Karpas-422 (cell line): ENCODE measurements at places on chromosomes 2 and 18.

GRCh38 chr18:71902482-71902881 is 641.7 kb downstream of the CBLN2 start:
- no peak for DNase-seq

- no peak for DNase-seq
Measured at GRCh38 chr2:65722028-65722778, 289.8 kb upstream of the SPRED2 start.

GRCh38 chr18:63590373-63590772 is 3.2 kb downstream of the SERPINB13 start:
- DNase-seq, result no peak

DNA sequence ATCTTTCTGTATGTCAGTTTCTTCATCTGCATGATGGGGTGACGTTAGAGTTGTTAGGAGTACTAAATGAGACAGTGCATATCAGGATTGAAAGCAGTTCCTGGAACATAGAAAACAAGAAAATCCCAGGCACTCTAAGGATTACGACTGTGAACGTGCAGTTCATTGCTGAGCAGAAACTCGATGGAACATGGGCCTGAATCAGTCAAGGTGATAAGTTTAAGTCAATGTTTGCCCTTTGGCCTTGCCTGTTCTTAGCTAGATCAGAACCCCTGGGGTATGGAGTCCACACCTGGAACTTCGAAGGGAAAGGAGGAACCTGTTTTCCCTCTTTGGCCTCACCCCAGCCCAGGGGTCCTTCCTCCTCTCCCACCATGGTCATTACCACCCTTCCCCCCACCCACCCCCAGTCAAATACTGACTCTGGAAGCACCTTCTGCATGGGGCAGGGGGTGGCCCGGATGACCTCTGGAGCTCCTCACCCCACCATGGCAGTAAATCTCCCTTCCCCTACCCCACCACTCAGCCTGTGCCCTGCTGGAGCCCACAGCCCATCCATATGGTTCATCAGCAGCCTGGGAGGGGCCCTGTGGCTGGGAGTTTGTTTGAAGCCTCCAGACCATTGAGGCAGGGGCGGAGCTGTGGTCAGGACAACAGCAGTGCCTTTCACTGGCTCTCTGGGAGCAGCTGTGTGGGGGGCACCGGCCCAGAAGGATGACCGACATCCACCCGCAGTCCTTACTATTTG is 164.1 kb downstream of the SMAD7 start:
- DNase-seq, result no peak

- DNase-seq, result no peak
Measured at GRCh38 chr2:113765276-113765675, 8.8 kb upstream of the SLC35F5 start.

GRCh38 chr2:58798676-58799208 is 557.6 kb upstream of the FANCL start:
- no peak for DNase-seq

- DNase-seq, result no peak
Measured at GRCh38 chr2:73610111-73610510, 32.1 kb downstream of the NAT8 start.

DNA sequence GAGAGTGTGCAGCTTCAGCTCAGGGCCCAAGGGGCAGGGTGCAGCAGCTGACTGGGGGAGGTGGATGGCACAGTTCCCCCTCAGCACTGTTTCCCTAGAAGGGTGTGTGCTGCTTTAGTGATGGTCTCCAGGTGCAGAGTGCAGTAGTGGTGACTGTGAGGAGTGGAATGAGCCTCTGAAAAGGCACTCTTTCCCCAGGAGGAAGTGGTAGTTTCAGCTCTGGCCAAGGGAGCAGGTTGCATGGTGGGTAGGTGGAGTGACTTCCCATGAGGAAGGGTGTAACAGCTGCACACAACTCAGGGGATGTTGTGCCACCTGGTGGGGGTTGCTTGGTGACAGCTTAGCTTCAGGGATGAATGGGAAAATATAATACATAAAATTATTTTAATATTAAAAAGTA is 251.5 kb upstream of the NXPH2 start:
- DNase-seq, result no peak

- peak; percentile 70 for DNase-seq
Measured at GRCh38 chr2:171319164-171319810, 114.5 kb downstream of the METTL8 start.

DNA sequence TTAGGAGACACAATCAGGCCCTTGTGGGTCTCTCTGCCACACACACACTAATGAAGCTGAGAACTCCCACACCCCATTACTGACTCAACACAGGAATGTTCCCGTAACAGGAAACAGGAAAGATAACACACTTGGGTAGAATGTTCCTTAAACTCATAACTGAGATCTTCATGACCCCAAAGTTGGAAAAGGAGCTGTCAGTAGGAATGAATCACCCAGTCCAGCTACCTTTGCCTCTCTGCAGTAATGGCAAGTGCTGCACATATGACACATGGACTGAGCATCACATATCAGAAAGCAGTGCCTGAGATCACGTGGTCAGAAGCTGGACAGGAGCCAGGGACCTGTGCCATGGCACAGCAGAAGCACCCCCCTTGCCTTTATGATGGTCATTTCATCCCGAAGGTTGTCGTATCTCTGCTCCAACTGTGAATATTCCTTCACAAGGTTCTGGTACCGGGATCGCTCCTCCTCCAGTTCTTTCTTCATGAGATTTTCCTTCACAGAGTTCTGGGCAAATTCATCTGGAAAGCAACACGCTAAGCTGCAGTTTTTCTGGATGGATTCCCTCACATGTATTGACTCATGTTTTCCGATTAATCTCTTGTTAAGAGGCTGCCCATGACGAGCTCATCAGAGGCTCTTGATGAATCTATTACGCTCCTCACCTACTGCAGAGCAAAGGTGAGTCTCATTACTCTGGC is 65.4 kb upstream of the ACAA2 start:
- DNase-seq, result no peak

DNA sequence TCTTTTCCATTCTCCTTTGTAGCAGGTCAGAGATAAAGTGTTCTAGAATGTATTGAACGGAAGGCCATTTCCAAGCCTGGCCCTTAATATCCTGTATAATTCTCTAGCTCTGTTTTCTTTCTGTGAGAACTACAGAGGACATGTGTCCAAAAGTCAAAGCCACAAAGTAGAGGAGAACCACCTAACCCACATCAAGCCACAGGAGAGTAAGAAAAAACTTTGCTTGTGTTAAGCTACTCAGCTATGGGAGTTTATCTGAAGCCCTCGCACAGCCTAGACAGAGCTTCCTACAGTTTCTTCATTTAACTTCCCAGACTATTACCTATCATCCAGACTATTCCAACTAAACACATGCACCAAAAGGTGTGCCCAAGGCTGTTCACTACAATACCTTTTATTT is 22.0 kb downstream of the ADAM17 start:
- no peak for DNase-seq

DNA sequence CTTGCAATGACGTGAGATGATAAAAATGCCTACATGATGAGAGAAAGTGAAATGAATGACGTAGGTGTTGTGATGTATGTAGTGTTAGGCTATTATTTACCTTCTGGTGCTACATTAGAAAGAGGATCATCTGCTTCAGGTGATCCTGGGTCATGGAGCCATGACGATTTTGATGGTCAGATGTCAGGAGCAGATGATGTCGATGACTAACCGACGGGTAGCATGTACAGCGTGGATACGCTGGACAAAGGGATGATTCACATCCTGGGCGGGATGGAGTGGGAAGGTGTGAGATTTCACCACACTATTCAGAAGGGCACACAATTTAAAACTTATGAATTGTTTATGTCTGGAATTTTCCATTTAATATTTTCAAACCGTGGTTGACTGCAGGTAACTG is 43.5 kb upstream of the ACVR1C start:
- DNase-seq, result no peak

GRCh38 chr2:27638037-27638637 is 9.3 kb downstream of the GPN1 start:
- DNase-seq, result no peak

DNA sequence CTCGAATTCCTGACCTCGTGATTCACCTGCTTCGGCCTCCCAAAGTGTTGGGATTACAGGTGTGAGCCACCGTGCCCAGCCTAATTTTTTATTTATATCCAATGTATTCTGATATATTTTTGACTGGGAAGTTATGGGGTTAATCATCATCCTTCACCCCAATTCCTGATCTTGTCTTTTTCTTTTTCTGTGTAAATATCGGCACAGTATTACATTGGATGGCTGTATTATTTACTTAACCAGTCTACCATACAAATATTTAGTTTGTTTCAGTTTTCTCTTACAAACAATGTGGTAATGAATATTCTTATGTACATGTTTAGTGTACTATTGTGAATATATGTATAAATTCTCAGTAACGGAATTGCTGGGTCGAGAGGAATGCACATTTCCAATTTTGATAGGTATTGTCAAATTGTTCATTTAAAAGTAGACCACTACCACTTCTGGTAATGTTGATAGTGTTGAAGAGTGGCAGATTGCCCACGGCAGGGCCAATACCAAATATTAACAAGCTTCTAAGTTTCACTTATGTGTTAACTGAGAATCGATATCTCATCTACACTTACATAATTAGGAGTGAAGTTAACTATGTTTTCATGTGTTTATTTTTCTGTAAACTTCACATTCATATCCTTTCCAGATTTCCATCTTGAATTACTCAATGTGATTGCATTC is 196.7 kb downstream of the ALPK2 start:
- DNase-seq, result no peak

- no peak for DNase-seq
Measured at GRCh38 chr2:8704906-8705305, 23.1 kb downstream of the ID2 start.

GRCh38 chr18:13630716-13631268 is 95.6 kb downstream of the FAM210A start:
- no peak for DNase-seq

DNA sequence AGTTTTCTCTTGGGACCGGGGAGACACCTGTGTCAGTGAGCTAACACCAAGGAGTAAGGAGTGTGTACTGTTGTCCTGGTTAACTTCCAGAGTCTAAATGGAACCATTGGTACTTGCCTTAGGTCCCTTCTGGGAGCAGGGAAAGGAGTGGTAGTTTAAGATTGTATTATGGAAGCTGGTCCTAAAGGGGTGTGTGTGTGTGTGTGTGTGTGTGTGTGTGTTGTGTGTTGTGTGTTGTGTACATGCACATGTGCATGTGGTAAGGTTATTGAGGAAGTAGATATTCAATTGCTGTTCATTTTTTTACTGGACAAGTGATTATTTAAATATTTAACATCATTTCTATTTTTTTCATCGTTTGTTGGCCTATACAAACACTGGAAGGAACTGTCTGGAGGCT is 1.4 kb downstream of the APLF start:
- no peak for DNase-seq

GRCh38 chr2:8438476-8438875 is 243.4 kb upstream of the ID2 start:
- no peak for DNase-seq

- no peak for DNase-seq
Measured at GRCh38 chr2:27796791-27797765, 25.6 kb downstream of the MRPL33 start.

DNA sequence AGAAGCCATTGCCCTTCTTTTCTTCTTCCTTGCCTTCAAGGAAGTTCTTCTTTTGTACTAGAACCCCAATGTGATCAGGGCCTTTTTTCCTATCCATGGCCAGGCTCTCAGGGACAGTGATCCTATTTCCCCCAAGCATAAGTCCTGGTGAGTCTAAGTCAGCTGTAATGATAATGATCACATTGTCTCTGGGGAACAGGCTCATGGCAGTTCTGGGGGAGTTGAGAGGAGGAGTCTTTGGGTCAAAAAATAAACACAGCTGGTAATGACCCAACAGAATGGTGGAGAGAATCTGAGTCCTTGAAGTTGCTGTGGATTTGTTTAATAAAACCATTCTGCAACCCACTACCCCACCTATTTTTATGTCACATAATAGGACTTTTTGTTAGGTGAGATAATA is 96.6 kb downstream of the SOCS6 start:
- no peak for DNase-seq

DNA sequence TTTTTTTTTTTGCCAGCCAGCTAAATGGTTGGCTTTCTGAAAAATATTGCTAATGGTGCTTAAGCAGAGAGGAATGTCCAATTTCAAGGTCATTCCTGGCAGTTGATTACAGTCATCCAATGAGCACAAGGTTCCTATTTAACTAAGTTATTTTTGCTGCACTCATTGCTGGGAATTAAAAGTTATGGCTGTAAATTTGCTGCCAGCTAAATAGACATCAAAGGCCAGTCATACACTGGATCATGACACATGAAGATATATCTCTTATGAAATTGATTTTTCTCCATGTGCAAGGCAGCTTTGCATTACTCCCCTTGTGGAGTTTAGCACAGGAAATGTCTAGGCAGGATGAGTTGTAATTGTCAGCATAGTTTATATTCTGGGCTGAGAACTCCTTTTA is 1898.4 kb upstream of the CELF4 start:
- DNase-seq, result no peak

GRCh38 chr18:49819823-49820671 is 6.7 kb upstream of the ACAA2 start:
- DNase-seq, result no peak

DNA sequence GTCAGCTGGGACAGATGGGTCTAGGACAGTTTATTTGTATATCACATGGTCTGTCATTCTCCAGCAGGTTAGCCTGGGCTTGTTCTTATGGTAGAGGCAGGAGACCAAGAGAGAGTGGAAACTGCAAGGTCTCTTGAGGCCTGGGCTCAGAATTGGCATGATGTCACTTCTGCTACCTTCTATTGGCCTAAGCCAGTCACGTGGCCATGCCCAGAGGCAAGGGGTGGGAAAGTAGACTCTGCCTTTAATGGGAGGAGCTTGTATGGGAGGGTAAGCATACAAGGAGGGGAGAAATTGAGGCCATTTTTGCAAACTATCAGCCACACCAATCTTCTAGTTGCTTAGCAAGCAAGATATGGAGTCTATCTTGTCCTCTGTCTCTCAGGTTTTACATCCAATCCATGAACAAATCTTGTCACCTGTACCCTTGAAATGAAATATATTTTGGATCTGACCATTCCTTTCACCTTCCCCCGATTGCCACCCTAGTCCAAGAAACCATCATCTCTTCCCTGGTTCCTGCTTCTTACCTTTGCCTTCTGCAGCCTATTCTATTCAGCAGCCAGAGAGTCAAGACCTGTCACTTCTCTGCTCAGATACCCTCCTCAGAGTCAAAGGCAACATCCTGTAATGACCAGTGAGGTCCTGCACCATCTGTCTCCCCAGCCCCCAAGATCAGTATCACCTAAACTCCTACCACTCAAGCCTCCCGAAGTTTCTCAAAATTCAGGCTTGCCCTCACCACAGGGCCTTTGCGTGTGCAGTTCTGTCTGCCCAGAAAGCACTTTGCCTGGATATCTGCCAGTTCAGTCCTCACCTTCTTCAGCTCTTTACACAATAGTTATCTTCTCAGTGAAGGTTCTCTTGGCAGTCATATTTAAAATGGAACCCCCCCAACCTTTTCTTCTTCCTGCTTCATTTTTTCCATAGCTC is 240.0 kb downstream of the LOXHD1 start:
- peak; percentile 88 for DNase-seq
